ENCODE measurements at places on chromosomes 4 and X.
A peak's percentile ranks its signal among the peaks of the same experiment; 100 is the strongest.

- no peak for DNase-seq
Measured at GRCh38 chr4:17812125-17812524, 1.3 kb downstream of the NCAPG start.

DNA sequence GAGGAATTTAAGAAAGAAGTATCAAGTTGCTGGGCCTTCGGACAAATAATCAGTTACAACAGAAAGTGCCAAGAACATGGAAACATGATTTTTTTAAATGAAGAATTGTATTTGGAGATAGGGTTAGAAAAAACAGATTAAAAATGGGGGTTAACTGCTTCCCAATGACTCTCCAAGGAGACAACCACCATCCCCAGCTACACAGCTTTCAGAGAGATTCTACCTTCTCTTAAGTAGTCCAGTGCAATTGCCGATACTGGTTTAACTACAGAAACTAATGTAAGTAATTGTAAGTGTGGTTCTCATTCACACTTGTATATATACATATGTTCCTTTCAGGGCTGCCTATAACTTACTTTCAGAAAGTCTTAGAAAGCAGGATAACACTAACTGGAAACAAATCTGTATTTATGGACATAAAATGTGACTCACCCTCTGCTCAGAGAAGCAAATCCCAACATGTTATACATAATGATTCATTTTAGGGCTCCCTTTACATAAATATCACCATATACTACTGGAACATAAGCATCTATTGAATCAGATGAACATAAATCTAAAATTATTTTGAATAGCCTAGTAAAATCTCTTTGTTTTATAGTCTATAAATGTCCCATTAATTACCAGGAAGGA, 248.9 kb upstream of the UGT8 start:
- DNase-seq, result no peak

DNA sequence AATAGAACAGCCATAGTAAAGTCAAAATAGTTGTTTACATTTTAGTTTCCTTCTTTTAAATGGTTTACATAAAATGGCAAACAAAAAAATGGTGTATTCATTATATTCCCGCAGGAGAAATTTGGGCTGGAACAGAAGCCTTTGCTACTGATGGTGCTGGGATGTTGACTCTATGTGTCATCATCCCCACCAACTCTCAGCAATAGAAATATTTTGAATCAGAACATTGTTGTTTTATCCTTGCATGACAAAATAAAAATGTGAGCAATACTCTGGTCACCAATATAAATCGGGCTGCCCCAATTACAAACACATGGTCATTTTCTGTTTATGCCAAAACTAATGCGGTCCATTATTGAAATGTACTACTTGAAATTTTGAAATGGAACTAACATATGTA, 1131.6 kb upstream of the PCDH7 start:
- no peak for DNase-seq

- no peak for DNase-seq
Measured at GRCh38 chr4:149521611-149522425, 293.8 kb downstream of the IQCM start.

DNA sequence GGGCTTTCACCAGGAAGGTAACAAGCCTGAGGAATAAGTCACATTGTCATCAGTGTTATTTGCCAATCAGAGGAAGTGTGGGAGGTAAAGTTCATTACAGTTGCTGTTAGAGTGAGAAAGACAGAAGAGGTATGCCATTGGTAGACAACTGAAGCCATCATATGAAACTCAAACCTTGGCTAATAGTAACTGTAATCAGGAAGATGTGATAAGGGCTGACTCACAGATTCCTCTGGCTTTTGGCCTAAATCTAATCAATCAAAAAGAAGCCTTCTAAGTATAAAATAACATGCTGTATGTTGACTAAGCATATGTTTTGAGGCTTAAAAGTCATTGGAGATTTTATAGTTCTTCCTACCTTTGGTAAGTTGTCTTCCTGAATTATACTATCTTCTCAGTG, 242.8 kb downstream of the PCDH7 start:
- DNase-seq, result no peak

DNA sequence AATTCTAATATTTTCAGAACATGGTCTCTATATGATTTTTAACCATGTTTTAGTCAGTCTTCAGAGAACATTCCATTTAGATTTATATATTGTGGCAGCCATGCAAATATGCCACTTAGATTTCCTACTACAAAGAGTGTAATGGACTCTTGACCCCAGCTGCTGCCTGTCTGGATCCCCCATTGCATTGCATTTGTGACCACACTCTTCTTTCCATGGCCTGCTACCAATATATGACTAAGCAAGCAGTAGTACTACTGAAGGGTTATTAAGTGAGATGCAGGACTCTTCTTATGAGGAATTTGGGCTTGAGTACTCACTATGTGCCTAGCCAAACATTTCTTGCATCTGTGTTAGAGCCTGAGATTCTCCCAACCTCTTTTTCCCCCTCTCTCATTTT, 306.8 kb downstream of the PDHA2 start:
- DNase-seq, result no peak

GRCh38 chr4:125735102-125735501, 420.3 kb downstream of the FAT4 start:
- peak; percentile 74 for DNase-seq

GRCh38 chr4:63717384-63717783, 691.9 kb downstream of the TECRL start:
- DNase-seq, result no peak

DNA sequence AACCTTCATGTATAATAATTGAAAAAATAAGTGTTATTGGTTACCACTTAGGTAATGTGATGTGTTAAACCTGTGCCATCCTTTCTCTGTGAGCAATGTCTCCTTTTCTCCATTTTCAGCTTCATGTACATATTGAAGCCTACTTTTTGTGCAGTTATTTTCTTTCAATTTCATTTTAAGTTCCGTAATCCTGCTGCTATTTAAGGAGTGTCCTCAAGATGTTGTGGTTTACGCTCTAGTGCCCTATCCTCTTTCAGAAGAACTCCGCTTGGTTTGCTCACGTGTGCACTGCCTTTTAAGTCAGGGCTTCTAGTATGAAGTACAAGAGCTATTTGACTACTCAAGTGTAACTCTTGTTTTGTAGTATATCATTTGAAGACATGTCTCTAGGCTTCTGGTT, 2253.2 kb upstream of the TENM3 start:
- no peak for DNase-seq

DNA sequence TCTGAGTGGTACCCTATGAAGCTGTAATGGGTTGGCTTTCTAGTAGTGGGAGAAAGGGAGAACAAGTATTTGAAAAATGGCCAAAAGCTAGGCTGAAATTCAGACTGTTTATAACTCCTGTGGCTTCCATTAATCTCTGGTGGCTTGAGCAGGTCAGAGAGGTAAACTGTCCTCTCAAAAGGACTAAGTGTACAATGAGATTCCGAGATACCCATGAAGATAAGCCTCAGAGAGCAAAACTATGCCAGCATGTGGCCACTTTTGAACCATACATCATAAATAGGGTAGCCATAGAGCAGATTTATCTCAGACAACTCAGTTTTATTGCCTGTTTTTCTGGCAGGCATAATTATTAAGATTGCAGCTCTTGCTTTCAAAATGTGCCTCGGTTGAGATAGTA, 89.2 kb downstream of the CHRDL1 start:
- DNase-seq, result no peak

- no peak for DNase-seq
Measured at GRCh38 chrX:150119323-150119722, 181.0 kb upstream of the EOLA2 start.

GRCh38 chr4:85086721-85087120, 120.2 kb upstream of the WDFY3 start:
- DNase-seq, result no peak

- DNase-seq, result no peak
Measured at GRCh38 chr4:39104255-39104654, 42.2 kb downstream of the KLHL5 start.

- DNase-seq, result no peak
Measured at GRCh38 chr4:8340781-8341241, 71.3 kb downstream of the HTRA3 start.

GRCh38 chr4:57034520-57034919, 55.8 kb downstream of the POLR2B start:
- no peak for DNase-seq
